ENCODE measurements at places on chromosomes 5 and 9.

- no peak for DNase-seq
Observed at GRCh38 chr9:36874921-36875320, 159.1 kb downstream of the PAX5 start.

DNA sequence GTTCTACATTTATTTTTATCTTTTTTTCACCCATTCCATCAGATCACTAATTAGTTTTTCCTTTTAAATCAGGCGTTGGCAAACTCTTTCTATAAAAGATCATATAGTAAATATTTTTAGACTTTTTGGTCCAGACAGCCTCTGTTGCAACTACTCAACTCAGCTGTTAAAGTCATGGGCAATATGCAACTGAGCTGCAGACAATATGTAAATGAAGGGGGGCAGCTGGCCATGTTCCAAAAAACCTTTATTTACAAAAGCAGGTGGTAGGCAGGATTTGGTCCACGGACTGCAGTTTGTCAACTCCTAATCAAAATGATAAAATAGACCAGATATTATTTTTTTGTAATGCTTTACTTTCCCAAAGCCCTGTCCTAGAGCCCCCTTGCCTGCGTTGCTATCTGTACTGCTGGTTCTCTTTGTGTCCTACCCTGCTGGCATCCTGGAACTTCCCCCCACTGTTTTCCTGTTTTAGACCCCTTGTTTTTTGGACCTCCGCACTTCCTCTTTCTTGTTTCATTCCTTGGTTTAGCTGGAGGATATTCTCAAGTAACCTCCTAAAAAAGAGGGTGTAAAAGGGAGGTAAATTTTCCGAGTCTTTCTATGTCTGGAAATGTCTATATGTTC, 24.7 kb upstream of the TNFSF8 start:
- peak; percentile 42 for DNase-seq

- peak; percentile 72 for DNase-seq
Observed at GRCh38 chr9:136686794-136687711, at the start of gene AGPAT2. Gene AGPAT2, minus strand, starts transcription at chr9:136687457. Its CDS starts 100 bp downstream, at chr9:136687357.

DNA sequence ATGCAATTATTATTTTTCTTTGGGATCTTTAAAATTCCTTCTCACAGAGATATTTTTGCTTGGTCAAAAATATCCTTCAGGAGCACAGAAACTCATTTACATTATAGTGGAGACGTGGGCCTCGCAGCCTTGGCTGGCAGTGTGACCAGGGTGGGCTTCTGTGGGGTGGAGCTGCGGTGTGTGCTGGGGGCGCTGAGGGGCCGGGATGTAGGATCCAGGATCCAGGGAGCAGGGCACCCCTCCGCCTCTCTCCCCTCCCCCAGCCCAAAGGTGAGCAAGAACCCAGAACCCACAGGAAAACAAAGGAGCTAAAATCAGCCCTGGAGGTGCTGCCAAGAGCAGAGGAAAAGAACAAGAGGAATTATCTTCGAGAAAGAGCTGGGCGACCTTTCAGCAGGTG, 79.1 kb upstream of the OLFM1 start:
- DNase-seq = no peak

DNA sequence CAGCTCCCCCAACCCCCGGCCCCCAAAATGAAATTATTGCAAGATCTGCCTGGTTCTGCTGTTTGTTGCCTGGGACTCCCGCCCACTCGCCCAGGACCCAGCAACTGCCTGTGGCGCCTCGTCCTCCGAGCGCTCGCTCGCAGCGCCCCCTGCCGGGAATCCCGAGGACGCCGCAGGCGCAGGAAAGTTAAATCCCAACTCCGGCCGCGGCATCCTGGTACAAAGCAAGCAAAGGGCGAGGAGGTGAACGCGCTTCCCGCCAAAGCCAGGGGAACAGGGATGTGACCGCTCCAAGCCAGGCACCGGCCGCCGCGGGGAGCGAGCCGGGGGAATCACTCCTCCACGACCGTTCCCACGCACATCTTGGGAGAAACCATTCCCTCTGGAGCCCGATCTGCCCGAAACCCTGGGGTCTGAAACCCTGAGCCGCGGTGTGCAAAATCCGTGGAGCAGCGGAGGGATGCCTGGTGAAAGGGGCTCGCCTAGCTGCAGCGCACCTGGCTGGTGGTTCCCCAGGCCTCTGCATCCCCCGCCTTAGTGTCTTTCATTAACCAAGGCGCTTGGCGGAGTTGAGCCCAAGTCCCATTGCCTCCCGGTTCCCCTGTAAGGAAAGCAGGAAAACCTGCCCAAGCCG, 1.3 kb downstream of the SEMA5A start:
- DNase-seq = no peak

GRCh38 chr5:35316611-35317274, 86.5 kb upstream of the PRLR start:
- DNase-seq = no peak

DNA sequence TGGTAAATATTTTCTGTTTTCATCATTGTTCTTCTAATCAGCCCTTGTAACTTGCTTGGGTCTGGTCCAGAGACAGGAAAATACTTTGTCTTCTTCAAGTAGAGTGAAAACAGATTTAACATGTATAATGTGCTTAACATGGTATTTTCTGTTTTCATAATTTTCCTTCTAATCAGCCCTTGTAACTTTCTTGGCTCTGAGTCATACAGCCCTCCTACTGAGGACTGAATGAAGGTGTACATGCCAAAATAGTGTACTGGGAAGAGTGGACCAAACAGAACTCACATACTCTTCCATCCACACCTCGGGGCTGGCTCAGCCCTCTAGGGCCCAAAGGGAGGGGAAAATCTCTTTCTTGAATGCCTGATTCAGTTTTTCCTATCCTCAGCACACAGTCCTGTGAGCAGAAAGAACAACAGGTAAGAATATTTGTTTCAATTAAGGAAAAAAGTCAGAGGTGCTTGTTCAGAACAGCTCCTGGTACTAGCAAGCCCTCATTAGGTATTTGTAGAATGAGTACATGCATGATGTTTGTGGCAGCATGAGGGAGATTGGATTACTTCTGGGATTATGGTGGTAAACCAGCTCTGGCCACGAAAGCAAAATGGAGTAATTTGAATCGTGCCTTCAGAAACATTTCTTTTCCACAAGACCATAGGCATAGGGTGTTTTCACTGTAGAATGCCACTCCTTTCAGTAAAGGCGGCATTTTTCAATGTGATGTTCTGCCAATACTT, 24.2 kb upstream of the MACIR start:
- DNase-seq = no peak

GRCh38 chr9:35229066-35229778, 67.4 kb downstream of the UNC13B start:
- DNase-seq = no peak

GRCh38 chr5:463952-464351, 21.0 kb downstream of the EXOC3 start:
- no peak for DNase-seq

Measured in OCI-LY7 (cell line).